ENCODE measurements at places on chromosomes 3 and 15. TPM values are rescaled to one million over a fixed set of nuclear protein-coding genes. Genes with fewer than 3 reads are reported as not detected.

DNA sequence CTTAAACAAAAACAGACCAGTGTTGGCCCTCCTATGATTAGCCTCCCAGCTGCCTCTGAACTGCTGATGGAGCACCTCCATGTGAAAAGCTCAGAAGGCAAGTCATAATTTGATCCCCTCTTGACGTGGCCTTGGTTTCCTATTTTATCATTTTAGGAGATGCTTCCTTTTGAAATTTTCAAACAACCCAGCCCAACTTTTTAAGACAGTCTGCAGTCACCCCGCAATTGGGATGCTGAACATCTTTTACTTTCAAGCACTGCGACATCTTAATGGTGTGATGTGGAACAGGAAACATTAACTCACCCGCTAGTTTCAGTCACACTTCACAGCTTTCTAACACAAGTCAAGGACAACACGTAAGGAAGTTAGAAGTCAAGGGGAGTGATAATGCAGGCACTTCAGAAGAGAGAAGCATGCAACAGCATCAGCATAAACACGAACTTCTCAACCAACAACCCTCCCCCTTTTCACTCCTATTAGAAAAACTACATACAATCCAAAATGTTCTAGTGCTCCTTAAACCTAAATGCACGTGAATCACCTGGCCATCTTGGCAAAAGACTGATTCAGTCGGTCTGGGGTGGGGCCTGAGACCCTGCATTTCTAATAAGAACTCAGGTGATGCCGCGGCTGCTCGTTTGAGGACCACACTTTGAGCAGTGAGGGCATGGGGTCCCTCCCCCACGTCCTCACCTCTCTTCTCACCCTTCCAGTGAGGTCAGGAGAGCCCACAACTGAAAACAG lies 161.5 kb downstream of the FOXP1 start:
- no peak for DNase-seq

DNA sequence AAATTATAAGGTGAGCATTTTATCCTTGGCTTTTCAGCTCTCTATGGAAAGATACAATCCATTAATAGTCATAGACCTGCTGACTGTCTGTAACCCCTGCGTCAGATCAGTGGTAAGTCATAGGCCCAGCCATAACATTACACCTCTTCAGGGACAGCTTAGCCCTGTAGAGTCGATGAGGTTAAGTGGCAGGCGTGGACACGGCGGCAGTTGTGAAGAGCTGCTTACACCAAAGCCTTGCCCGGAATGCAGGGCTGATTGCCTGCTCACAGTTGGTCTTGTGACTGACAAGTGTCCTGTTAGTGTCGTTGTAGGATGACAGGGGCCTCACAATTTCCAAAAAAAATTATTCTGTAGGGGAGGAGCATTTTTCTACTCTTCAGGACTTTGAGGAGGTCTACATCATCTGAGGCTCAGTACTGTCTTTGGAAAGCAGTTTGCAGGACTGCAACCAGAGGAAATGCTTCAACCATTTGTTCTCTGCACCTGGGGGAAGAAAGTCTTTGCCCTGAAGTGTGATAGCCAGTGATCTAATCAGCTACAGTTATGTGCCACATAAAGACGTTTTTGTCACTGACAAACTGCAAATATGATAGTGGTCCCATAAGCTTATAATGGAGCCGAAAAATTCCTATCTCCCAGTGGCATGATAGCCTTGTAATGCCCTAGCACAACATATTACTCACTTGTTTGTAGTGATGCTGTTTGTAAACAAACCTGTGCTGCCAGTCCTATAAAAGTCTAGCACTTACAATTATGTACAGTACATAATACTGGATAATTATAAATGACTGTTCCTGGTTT lies 14.9 kb upstream of the SELENOT start:
- DNase-seq = peak; percentile 63

GRCh38 chr3:102484-102883 lies 94.1 kb upstream of the CHL1 start:
- no peak for DNase-seq

DNA sequence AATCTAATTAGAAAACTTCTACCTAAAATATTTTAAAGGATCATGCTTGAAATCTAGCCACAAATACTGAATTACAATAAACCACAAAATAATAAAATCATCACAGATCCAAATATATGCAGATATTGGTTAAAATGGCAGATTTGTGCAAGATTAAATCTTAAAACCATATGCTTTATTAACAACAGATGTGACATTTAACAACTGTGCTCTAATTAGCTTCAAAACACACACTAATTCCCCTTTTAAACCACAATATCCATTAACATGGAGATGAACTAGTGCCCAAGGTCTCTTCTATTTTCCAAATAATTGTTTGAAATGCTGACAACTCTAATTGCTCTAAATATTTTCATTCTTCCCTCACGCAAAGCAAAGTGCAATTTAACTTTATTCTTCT lies 1530.3 kb downstream of the SI start:
- no peak for DNase-seq

DNA sequence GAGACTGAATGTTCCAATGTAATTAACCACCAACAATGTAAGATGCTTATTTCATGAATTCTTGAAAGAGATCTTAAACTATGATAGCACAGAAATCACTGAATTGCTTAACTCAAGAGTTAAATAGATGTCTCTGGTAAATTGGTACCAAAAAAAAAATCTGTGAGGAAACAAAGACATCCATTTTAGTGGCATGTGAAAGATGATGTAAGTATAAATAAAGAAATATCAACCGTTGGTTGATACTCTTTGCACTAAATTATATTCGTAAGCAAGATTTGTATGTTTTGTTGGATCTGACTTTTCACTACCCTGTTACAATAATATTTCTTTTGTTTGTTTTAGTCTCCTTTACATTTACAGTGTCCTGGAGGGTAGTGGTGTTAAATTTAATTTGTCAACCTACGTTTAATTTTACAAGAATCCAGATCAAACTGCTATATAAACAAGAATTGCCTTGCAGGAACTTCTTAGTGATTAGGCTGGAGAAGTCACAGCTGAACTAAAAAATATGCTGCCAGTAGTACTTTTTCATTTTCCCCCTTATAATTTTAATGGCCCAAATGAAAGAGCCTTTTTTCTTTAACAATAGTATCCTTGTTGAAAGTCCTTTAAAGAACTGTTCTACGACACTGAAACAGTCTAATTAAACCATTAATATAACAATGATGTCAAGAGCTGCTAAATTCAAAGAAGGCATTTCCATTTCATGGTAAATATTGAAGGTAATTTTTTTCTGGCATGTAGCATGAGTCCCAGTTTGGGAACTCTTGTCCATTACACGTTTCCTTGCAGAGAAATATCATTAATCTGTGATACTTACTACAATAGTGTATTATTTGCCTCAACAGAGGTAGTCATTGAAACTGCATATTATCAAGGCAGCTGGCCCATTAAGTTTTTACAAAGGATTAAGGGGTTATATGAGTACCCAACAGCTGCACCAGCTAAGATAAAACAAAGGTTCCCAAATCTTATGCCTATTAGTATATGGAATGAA lies 109.6 kb upstream of the PHLDB2 start:
- DNase-seq = no peak

GRCh38 chr15:31098491-31098917 lies 3.0 kb downstream of the TRPM1 start:
- no peak for DNase-seq

GRCh38 chr3:48137425-48137999 lies 50.7 kb downstream of the CDC25A start:
- no peak for DNase-seq

- DNase-seq = peak; percentile 57
Observed at GRCh38 chr3:124034016-124034843, 42.3 kb upstream of the ROPN1 start.

- DNase-seq = no peak
Observed at GRCh38 chr3:64318001-64318400, 92.7 kb upstream of the PRICKLE2 start.

DNA sequence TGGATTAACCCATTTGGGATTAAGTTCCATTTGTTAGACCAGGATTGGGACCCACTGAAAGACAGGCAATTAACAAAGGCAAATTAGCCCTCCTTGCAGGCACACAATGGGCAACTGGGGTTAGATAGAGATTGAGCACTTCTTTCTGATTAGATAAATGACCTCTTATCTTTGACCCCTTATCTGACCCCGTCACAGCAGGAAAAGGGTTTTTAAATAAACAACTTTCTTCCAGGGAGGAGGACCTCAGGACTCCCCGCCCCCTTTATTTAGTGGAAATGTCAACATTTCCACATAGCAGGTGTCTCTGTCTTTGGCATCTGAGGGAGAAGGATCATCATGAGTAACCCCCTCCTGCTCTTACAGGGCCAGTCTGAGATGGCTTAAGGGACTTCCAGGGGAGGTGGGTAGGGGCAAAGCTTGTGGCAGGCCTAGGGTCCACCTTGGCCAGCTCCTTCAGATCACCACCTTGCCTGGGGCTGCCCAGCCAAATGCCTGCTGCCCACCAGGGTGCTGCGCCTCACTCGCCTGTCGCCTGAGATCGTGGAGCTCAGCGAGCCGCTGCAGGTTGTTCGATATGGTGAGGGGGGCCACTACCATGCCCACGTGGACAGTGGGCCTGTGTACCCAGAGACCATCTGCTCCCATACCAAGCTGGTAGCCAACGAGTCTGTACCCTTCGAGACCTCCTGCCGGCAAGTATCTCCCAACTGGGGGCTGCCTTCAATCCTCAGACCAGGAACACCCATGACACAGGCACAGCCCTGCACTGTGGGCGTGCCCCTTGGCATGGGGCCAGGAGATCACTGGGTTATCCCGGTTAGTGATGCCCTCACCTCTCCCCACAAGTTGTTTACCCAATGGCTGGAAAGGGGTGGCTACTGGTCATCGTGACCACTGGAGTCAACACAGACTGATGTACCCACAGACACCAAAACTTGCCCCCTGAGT lies 2.6 kb upstream of the WDR6 start:
- peak; percentile 69 for DNase-seq

- no peak for DNase-seq
Observed at GRCh38 chr3:13550423-13550690, 1.4 kb downstream of the FBLN2 start.

- no peak for DNase-seq
Observed at GRCh38 chr3:38689346-38689745, 39.9 kb upstream of the SCN5A start.

DNA sequence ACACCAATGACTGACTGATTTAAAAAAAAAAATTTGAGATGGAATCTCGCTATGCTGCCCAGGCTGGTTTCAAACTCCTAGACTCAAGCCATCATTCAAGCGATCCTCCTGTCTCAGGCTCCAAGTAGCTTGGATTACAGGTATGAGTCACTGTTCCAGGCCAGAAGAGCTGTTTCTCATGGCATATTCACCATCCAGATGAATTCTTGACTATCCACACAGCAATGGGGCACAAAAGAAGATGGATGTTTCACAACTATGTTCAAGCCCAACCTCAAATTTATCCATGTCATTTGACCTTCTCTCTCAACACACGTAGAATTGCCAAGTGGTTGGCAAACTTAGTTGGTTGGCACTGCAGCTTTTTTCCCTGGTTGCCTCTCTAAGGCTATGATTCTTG lies 40.6 kb downstream of the PRICKLE2 start:
- no peak for DNase-seq

DNA sequence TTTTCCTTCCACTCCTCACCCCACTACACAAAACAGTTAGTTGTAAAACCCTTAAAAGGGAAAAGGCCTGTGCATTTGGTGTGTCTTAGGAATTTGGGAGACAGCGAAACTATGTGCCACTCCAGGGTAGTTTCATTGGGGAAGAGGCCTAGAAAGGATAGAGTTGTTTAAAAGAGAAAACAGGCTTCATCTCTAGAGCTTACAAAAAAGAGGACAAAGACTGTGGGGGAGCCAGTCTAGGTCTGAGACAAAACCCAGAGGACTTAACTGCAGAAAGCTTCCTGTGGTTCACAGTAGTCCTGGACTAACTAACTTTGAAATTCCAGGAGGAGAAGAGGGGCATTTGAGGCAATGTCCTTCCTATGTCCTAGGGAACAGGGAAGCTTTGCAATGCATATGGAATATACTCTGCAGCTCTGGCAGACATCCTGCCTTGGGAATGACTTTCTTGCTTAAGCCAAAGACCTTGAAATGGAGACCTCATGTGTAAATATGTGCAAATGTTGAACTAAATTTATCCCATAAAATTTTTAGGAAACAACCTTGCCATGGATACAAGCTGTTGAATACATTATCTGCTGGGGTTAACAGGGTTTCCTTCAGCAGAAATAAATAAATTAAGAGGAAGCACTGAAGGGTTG lies 159.4 kb downstream of the LSAMP start:
- DNase-seq = no peak

DNA sequence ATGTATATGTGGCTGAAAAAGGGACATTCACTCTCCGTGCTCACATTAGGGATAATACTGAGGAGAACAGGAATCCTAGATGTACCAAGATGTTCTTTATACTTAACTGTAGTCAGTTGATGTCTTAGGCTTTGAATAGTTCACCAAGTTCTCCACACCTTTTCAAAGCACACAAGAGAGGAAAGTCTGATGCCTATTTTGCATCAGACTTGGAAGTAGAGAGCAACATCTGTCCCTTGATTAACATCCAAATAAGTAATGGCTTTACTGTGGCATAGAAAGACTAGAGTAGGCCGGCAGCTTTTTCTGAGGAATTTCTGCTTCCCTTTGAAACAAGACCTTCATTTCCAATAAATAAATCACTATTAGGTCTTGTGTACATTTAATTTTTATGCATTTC lies 34.0 kb downstream of the PIGB start:
- no peak for DNase-seq

GRCh38 chr15:62994439-62994838 lies 48.1 kb upstream of the TPM1 start:
- no peak for DNase-seq

DNA sequence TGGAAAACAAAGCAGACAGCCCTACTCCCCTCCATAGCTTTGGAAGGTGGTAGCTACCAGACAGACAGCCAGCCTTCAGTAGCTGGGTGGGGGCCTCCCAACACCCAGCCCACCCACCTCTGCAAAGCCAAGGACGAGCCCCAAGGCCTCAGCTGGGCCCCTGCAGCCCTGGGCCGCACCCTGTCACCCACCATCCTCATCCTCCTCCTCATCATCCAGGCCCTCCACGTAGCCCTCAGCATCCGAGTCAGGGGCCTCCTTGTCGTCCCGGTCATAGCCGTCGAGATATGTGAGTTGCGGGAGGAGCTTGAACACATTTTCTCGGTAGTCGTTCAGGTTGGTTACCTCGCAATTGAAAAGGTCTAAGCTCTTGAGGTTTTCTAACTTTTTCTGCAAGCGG lies 36.5 kb downstream of the ANP32A start:
- no peak for DNase-seq

The CHRNA5 gene
- total RNA-seq = 3.7 TPM

The CCDC13 gene
- total RNA-seq = 0.41 TPM

The PLCB2 gene
- total RNA-seq = 8.2 TPM
